Heart left ventricle (tissue), 16 donors: ENCODE measurements at places on chromosomes 5 and 9. TPM values are rescaled to one million over a fixed set of nuclear protein-coding genes. Genes with fewer than 3 reads are reported as not detected.
A peak's percentile ranks its signal among the peaks of the same experiment; 100 is the strongest.

GRCh38 chr9:4096121-4096520, 203.7 kb downstream of the GLIS3 start:
- DNase-seq: no peak

- no peak for DNase-seq
Observed at GRCh38 chr5:30764704-30765103, 428.8 kb upstream of the CDH6 start.

Gene CDH18
- not detected for polyA plus RNA-seq

GRCh38 chr5:109126481-109126880, 283.3 kb downstream of the PJA2 start:
- no peak for DNase-seq

- DNase-seq: no peak
Observed at GRCh38 chr5:14506140-14506538, 75.5 kb upstream of the OTULINL start.

DNA sequence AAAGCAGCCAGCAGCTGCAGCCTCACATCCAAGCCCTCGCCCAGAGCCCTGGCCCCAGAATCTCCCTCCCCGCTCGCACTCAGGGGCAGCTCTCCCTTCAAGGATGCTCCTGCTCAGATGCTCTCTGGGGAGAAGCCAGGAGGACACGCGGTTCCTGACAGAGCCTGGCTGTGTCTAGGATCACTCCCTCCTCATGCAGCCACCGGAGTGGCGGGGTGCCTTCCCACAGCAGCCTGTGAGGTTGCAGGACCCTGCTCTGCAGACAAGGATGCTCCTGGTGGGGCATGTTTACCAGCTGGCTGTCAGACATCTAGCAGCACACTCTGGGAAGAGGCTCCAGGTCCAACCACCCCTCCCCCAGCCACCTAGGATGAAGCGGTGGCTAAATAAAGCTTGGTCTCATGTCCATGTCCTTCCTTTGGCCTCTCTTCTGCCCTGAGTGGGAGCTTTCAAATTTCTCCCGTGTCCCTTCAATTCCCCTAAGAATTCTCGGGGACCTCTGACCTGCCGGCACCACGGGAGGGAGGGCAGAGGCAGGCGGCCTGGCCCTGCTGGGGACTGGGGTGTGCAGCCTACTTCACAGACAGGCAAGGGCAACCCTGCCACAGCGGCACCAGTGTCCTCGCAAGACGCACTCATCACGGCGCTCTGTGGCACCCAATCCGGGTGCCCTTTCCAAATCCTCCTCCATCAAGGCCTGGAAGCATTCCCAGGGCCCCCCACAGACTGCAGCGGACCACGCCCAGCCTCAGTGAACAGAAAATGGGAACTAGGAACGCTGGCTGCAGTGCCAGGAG, 88.3 kb upstream of the SARDH start:
- peak; percentile 60 for DNase-seq

Gene NUTM2F
- polyA plus RNA-seq: not detected

DNA sequence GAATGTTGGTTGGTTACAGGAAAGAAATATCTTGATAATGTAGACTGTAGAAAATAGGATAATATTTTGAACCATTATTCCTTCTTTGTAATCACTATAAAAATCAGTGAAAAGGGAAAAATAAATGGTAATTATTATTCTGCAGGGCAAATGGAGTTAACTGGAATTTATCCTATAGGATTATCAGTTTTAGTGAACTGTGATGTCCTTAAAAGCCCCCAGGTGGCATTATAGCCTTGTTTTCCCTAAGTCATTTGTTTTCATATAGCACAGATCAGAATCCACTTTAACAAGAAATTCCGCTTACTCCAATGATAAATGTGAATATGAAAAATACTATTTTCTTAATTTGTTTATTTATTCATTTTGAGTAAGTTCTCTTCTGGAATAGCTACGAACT, 26.2 kb upstream of the WDR41 start:
- DNase-seq: no peak

Gene PROB1
- polyA plus RNA-seq: 34.3 TPM
